ENCODE measurements at places on chromosomes 7 and 10.

GRCh38 chr7:75617634-75618234, 121.0 kb downstream of the HIP1 start:
- peak; percentile 24 for DNase-seq

- no peak for DNase-seq
These were observed 113.0 kb upstream of the PCDH15 start for GRCh38 chr10:54914049-54914448.

DNA sequence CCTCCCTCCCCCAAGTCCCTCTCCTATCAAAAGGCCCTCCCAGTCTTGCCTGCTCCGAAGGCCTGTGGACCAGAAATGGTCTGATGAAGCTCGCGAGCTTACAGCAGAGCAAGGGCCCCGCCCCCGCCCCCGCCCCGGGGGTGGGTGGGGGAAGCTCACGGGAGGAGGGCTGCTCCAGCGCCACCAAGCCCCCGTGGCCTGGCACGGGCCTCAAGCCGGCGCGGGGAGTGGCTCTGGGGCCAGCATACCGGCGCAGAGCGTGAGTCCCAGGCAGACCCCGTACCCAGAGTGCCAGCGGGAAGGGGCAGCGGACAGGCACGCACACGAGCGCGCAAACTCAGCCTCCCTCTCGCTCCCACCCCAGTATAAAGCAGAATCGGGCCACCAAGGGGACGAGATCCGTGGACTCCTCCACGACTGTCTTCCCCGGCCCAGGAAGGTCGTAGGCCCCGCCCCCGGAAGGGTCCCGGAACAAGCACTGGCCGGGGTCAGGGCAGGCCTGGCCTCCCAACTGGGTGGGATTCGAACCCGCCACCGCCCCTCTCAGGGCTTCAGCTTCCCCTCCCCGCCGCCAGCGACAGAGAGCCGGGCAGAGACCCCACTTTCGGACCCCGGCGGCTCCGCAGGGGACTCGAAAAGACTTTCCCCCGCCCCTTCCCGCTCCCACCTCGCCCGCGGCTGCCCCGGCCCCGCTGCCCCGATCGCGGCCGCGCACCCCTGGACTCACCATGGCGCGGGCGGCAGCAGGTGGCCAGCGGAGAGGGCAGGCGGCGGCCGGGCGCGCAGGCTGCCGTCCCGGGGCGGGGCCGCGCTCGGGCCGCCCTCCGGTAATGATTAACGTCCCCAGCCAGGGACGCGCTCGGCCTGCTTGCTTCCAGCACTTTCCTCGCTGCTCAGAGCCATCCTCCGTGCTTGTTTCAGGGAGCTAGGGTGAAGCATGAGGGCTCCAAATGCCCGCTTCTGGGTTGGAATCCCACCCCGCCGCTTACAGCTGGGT, at the start of gene PCBD1:
TSS of gene PCBD1 (minus strand) at position 762 of the 997 bp plus-strand sequence. CDS start at position 730, 32 bp downstream.
- peak; percentile 65 for DNase-seq

- no peak for DNase-seq
These were observed 6.3 kb upstream of the WNT16 start for GRCh38 chr7:121322460-121322859.

DNA sequence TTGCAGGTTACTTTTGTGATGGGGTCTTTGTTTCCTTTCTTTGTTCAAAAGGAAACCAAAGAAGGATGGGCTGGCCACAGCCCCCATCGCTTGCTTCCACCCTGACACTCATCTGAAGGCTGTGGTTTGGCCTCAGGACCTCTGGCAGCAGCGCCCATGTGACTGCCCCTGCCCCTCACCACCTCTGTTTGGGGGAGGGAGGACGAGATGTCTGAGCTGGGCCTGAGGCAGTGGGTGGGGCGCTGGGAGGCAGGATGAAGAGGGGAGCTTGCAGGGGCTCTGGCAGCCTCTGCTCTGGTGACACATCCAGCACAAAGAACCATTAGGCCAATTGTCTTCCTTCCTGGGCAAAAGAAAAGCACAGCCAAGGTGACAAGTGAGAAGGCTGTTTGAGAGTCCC, 15.9 kb upstream of the CHST15 start:
- DNase-seq, result no peak

All from stimulated activated CD8-positive, alpha-beta memory T cell treated with anti-CD3 and anti-CD28 coated beads, Interleukin-4, amount 100 ng/mL, for 24 hours (primary cell).